ENCODE measurements at places on chromosomes 6 and 20.

DNA sequence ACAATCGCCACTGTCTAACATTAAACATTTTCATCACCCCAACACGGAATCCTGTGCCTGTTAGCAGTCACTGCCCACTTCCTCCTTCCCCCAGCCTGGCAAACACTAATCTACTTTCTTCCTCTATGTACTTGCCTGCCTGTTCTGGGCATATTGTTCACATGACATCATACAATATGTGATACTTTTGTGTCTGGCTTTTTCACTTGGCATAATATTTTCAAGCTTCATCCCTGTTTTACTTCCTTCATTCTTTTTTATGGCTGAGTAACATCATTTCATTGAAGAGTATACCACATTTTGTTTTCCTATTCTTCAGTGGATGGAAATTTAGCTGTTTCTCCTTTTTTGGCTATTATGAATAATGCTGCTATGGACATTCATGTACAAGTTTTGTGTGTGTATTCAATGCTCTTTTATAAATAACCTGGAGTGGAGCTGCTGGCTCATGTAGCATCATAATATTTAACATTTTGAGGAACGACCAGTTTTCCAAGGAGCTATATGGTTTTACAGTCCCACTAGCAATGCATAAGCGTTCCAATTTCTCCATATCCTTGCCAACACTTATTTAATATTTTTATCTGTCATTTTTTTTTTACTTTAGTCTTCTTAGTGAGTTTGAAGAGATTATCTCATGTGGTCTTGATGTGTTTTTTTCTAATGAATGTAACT is 360.1 kb downstream of the HDGFL1 start:
- DNase-seq, result no peak

- no peak for DNase-seq
Measured at GRCh38 chr6:2507016-2507415, 243.7 kb downstream of the MYLK4 start.

DNA sequence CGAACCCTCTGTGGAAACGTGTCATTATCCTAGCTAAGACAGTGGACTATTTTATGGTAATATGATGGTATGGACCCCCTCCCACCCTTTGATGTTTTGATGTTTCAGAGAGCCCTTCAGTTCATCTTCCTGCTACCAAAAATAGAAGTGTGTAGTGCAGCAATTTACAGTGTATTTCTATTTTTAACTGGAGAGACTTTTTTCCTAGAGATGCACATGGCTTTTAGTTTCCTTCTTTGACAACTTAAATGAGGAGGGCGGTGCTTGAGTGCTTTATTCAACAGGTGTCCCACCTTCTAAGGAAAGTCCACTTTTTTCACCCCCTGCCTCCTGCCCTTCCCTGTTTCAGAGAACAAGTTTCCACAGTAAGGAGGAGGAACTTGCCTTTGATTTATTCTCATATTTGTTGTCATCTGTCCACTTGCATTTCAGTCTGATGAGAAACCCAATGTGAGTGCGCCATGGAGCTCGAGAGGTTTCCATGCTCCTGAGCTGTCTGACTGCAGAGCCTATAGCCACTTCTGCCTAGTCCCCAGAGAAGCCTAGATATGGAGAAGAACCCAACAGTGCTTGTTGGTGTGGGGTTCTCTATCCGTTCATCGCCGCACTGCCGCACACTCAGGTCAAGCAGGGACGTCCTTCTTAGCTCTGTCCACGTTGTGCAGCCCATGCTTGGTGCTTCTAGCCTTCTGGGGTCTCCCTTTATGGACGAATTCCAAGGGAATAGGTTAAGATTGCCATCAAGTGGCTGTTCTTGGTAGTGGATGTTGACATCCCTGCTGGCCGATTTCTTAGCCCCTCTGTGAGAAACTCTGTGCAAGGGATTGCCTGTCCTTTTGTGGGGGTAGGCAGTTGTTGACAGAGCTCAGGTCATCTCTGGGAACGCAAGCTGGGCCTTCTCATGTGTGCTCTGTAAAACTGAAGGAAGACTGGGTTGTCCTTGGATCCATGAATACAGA is 144.2 kb downstream of the JARID2 start:
- no peak for DNase-seq

DNA sequence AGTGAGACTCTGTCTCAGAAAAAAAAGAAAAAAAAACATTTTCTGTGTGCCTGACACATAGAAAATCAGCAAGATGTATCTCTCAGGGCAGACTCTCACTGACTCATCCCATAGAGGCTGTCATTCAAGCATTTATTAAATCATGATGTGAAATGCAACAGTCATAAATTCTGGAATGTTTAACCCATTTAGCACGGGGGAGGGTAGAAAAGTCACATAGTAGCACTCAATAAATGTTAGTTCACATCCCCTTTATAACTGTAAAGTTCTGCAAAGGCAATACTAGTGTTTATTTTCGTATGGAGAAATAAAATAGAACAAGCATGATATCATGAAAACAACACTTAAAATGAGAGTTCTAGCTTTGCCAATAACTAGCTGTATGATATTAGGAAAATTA is 15.5 kb upstream of the CARMIL1 start:
- DNase-seq, result no peak

GRCh38 chr6:21393441-21394165 is 199.9 kb upstream of the SOX4 start:
- DNase-seq, result no peak

DNA sequence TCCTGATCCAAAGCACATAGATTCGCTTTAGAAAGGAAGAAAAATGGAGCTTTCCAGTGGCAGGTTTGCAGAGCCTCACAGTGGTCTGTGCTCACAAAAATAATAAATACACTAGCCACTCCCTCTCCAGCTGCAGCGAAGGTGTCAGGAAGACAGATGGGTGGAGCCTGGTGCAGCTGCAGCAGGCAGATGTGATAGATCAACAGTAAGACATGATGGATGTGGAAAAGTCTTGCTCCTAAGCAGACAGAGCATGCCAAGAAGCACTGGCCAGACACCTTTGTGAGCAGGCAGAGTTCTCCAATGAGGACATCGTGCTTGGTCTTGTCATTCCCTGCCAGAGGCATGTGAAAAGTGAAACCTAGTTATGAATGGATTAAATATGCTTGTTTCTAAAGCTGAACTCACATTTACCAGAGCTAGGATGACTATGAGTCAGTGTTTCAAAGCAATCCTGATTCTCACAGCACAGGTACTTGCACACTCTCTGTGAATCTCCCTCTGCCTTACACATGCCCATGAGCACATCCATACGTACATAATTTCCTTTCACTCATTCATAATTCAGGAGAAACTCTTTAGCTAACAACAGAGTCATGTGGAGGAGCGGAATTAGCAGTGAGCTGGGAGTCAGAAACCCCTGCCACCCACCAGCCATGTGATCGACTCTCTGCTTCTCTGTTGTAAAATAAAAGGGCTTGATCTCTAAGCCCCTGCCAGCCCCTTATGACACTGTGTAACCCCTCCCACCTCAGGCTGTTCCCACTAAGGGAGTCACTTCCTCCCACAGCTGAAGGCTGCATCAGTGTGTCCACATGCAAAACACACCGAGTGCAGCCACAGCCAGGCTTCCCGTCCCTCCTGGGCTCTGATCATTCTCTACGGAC is 111.2 kb downstream of the SCML4 start:
- DNase-seq, result no peak

Data from stimulated activated CD8-positive, alpha-beta memory T cell treated with anti-CD3 and anti-CD28 coated beads, Interleukin-15, amount 100 ng/mL, for 24 hours (primary cell).